Central memory CD8-positive, alpha-beta T cell (primary cell): ENCODE measurements at places on chromosomes 3 and 15.

- H3K36me3 ChIP-seq, result peaks cover 2% of the 10 kb centered on the region
- H3K27ac ChIP-seq, result no peak overlapping the region
- no peak overlapping the region for H3K4me3 ChIP-seq
Measured at GRCh38 chr3:120264963-120265362, 20.1 kb downstream of the GPR156 start.

DNA sequence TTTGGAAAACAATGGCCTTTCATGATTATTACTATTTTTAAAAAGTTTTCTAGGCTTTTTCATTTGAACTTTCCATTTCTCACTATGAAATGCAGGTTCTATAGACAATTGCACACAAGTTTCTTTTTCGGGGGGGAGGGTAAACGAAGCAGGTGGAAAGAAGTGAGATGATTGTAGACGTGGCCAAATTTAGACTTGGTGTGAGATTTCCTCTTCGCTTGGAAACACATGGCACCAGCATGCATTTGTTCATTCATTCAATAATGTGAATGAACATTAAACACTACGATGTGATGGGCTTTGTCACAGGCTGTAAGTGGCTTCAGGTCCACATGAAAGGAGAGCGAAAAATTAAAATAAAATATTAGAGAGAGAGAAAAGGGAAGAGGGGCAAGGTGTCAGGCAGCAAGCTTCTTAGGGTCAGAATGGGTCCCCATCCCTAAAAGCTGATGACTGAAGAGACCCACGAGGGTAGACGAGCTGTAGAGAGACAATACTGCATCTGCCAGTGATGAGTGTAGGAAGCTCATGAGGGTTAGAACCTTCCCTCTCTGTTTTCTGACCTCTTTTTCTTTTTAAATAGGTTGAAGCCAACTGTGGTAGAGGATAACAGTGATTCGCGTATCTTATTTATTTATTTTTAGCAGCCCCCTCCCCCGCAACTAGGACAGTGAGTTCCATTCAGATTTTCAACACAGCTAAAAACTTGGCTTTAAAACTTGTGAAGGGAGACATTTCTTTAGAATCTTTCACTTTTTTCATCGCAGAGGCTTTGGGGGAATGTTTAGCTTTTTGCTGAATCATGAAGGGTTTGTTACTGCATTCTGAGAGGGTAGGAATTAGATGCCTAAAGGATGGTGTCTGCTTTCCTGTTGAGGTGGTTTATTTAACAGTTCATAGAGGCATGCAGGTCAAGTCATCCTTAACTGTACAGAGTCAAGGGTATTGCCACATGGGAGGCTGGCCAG is 36.2 kb downstream of the GAP43 start:
- peak overlapping the region; percentile 98 for H3K27ac ChIP-seq
- peaks cover 25% of the 10 kb centered on the region for H3K4me1 ChIP-seq
- DNase-seq, result no peak
- H3K36me3 ChIP-seq, result peaks cover 3% of the 10 kb centered on the region

GRCh38 chr3:24523988-24524727 is 29.5 kb upstream of the THRB start:
- H3K4me1 ChIP-seq, result peaks cover 4% of the 10 kb centered on the region
- H3K4me3 ChIP-seq, result no peak overlapping the region
- H3K27me3 ChIP-seq, result peaks cover 32% of the 10 kb centered on the region
- H3K27ac ChIP-seq, result no peak overlapping the region

DNA sequence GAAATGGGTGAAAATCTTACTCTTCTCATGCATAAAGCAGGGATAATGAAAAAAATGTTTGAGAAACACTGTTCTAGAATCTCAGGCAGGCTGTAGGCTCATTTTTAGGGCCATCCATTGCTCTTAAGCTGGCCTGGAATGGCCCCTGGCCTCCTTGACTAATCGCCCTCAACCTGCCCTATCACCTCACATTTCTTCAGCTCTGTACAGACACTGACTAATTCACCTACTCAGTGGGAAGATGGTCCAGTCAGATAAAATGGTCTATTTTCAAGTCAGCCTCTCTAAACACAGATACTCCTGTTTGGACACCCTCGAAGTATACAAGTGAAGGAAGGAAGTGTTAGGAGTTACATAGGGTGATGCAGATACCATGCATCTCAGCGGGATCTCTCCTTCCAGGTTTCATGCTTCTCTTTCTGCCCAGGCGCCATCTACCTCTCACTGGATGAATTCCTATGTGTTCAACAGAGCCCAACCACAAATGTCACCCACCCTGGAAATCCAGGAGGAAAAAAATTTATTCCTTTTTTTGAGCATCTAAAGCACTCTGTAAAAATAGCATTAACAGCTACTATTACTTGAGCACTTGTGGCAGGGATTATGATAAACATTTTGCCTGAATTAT is 12.1 kb downstream of the FMN1 start:
- no peak overlapping the region for H3K4me3 ChIP-seq
- DNase-seq, result no peak
- H3K27me3 ChIP-seq, result no peaks in the 10 kb centered on the region
- H3K27ac ChIP-seq, result no peak overlapping the region
- no peaks in the 10 kb centered on the region for H3K36me3 ChIP-seq
- no peaks in the 10 kb centered on the region for H3K4me1 ChIP-seq

- H3K27me3 ChIP-seq, result peaks cover 12% of the 10 kb centered on the region
- no peaks in the 10 kb centered on the region for H3K36me3 ChIP-seq
- no peak overlapping the region for H3K27ac ChIP-seq
Measured at GRCh38 chr3:153680526-153680925, 440.7 kb upstream of the ARHGEF26 start.

DNA sequence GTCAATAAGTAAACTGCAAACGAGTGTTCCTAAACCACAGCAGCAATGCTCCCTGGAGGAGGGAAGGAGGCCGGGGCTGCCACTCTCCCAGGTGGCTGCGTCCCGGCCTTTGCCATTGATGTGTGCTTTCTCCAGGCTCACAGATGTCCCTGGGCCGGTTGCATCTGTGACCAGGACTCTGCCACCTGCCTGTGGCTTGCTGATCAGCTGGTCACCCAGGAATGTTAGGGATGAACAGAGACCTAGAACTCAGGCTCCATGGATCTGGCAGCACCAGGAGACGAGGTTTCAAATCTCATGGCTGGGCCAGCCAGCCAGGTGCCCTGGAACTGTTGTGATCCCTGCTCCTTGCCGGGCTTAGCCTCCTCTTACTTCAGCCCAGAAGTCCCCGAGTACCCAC is 65.7 kb downstream of the KLF15 start:
- DNase-seq, result no peak
- no peak overlapping the region for H3K4me3 ChIP-seq
- H3K36me3 ChIP-seq, result no peaks in the 10 kb centered on the region
- H3K27me3 ChIP-seq, result peaks cover 56% of the 10 kb centered on the region
- peaks cover 6% of the 10 kb centered on the region for H3K4me1 ChIP-seq
- H3K27ac ChIP-seq, result no peak overlapping the region

GRCh38 chr3:57917601-57918000 is 90.6 kb upstream of the FLNB start:
- no peak for DNase-seq
- no peaks in the 10 kb centered on the region for H3K27me3 ChIP-seq
- H3K4me3 ChIP-seq, result no peak overlapping the region
- H3K36me3 ChIP-seq, result peaks cover 50% of the 10 kb centered on the region
- H3K27ac ChIP-seq, result no peak overlapping the region

GRCh38 chr3:14280326-14280725 is 101.7 kb downstream of the LSM3 start:
- no peak overlapping the region for H3K27ac ChIP-seq
- H3K4me1 ChIP-seq, result no peaks in the 10 kb centered on the region
- no peaks in the 10 kb centered on the region for H3K27me3 ChIP-seq
- no peaks in the 10 kb centered on the region for H3K36me3 ChIP-seq
- no peak overlapping the region for H3K4me3 ChIP-seq

DNA sequence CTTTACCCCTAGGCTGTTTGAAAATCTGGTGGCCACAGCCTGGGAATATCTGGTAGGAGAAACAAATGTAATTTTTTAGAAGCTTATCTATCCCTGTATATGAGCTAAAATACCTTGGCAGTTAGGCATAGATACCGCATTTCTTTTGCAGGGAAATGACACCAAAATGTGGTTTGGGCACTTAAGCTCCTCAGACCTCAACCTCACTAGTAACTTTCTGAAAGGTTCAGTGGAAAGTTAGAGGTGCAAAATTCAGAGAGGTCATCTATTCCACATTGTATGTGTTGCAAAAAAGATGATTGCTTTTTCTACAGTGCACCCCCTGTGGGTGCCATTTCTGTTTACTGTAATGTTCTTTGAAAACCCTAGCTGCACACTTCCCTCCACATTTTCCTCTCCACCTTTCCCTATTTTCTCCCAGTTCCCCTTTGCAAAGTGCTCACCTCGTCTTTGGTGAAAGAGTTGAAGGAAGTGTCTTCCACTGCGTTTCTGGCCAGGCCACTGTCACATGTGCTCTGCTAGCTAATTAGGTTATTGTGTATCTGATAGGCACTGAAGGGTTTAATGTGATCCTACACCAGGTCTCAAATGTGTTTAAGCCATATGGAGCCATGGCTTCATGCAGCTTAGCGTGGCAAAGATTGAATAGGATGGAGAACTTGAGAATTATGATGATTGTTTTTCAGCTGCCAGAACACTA is 1.3 kb downstream of the SACM1L start:
- H3K4me1 ChIP-seq, result peaks cover 75% of the 10 kb centered on the region
- peak overlapping the region; percentile 99 for H3K27ac ChIP-seq
- no peaks in the 10 kb centered on the region for H3K27me3 ChIP-seq
- DNase-seq, result no peak

GRCh38 chr3:182129740-182130139 is 418.0 kb downstream of the SOX2 start:
- no peaks in the 10 kb centered on the region for H3K27me3 ChIP-seq
- no peak overlapping the region for H3K27ac ChIP-seq
- no peak overlapping the region for H3K4me3 ChIP-seq
- no peak for DNase-seq
- no peaks in the 10 kb centered on the region for H3K4me1 ChIP-seq
- H3K36me3 ChIP-seq, result no peaks in the 10 kb centered on the region

DNA sequence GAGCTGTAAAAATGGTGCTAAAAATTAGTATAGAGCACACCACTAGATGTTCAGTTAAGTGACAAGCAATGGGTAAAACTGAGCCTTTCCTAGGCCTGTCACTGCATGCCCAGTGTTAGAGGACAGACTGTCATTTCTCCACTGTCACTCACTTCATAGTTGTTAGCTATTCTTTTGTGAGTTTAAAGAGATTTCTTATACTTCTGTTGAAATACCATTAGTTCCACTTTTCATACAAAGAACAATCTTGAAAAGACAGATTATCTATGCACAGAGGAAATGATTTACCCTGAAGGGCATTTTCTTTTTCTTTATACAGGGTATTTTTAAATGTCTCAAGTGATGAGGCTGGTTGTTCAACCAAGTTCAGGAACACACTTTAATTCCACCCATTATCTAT is 28.3 kb upstream of the CHMP2B start:
- no peak overlapping the region for H3K4me3 ChIP-seq
- H3K27me3 ChIP-seq, result peaks cover 9% of the 10 kb centered on the region
- H3K36me3 ChIP-seq, result no peaks in the 10 kb centered on the region
- no peak overlapping the region for H3K27ac ChIP-seq
- H3K4me1 ChIP-seq, result no peaks in the 10 kb centered on the region

DNA sequence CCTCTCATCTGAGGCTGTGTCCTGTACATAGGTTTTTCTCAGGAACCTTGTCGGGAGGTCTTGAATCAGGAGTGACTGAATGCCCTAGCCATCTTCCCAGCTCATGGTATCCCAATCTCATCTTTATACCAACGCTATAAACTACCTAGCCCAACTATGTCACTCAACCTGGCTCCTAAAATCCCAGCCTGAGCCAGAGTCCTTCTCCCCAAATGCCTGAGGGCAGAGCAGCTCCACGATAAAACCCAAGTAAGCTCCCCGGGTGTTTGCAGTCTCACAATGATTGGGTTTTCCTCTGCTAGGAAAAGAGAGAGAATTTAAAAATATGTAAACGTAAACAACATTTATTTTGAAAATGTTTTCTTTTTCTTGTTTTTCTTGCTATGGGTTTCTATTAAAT is 14.4 kb downstream of the EIF1B start:
- no peak for DNase-seq
- H3K4me1 ChIP-seq, result no peaks in the 10 kb centered on the region
- H3K27ac ChIP-seq, result no peak overlapping the region
- no peaks in the 10 kb centered on the region for H3K36me3 ChIP-seq
- H3K4me3 ChIP-seq, result no peak overlapping the region

DNA sequence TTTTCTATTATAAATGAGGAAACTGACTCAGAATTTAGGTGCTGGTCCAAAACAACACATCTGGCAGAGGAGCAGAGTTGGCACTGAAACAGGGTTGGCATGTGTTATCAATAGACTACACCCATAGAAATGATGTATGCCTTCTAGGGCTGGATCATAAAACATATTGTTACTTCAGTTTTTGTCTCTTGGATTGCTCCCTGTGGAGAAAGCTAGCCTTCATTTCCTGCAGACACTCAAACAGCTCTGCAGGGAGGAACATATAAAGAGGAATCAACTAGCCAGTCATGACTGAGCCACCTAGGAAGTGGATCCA is 507 bp upstream of the MRPL3 start:
- H3K36me3 ChIP-seq, result peaks cover 24% of the 10 kb centered on the region
- peaks cover 26% of the 10 kb centered on the region for H3K4me1 ChIP-seq
- no peaks in the 10 kb centered on the region for H3K27me3 ChIP-seq
- peak overlapping the region; percentile 89 for H3K27ac ChIP-seq
- H3K4me3 ChIP-seq, result peak overlapping the region; percentile 99

- H3K27me3 ChIP-seq, result no peaks in the 10 kb centered on the region
- DNase-seq, result no peak
- no peaks in the 10 kb centered on the region for H3K36me3 ChIP-seq
- no peak overlapping the region for H3K4me3 ChIP-seq
- no peak overlapping the region for H3K27ac ChIP-seq
Measured at GRCh38 chr3:20853890-20854289, 667.9 kb upstream of the SGO1 start.

DNA sequence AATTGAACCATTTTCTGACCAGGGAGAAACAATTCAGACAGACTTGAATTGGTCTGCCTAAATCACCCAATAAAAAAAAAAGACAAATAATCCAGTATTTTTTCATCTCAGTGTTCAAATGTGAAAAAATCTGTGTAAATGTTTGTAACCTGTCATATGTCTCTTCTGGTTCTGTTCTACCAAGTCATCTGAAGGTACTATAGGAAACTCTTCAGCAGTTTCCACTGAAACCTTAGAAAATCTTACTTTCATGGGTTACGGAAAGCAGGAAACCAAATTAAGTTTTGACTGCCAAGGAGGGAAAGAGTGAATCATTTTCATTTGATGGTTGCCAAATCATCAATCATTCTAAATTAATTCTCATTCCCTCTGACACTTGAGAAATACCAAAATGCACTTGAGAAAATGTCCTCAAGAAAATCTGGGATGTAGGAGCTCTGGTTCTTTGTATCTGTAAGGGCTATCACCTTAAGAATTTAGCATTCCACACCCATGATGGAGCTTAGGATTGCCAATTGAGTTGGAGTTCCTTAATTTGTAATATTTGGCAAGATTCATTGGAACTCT is 278.2 kb upstream of the KCNH8 start:
- no peaks in the 10 kb centered on the region for H3K36me3 ChIP-seq
- peaks cover 23% of the 10 kb centered on the region for H3K27me3 ChIP-seq
- no peaks in the 10 kb centered on the region for H3K4me1 ChIP-seq
- H3K27ac ChIP-seq, result no peak overlapping the region
- no peak overlapping the region for H3K4me3 ChIP-seq
- no peak for DNase-seq

GRCh38 chr3:113574213-113574612 is 41.9 kb downstream of the SIDT1 start:
- peak overlapping the region; percentile 86 for H3K27ac ChIP-seq
- peaks cover 13% of the 10 kb centered on the region for H3K36me3 ChIP-seq
- H3K4me1 ChIP-seq, result peaks cover 14% of the 10 kb centered on the region
- DNase-seq, result no peak
- H3K27me3 ChIP-seq, result no peaks in the 10 kb centered on the region
- no peak overlapping the region for H3K4me3 ChIP-seq

- H3K36me3 ChIP-seq, result no peaks in the 10 kb centered on the region
- DNase-seq, result no peak
- H3K27me3 ChIP-seq, result peaks cover 33% of the 10 kb centered on the region
- H3K4me1 ChIP-seq, result no peaks in the 10 kb centered on the region
- no peak overlapping the region for H3K27ac ChIP-seq
Measured at GRCh38 chr15:49066372-49066771, 20.1 kb upstream of the SECISBP2L start.
